ENCODE measurements at places on chromosomes 3 and 15.

DNA sequence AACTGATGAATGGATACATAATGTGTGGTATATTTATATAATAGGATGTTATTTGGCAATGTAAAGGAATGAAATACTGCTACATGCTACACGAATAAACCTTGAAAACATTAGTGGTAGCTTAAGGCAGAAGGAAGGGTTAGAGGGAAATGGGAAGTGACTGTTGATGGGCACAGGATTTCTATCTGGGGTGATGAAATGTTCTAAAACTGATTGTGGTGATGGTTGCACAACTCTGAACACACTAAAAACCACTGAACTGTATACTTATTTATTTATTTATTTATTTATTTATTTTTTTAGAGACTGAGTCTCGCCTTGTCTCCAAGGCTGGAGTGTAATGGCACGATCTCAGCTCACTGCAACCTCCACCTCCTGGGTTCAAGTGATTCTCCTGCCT lies 24.8 kb upstream of the SHISA5 start:
- DNase-seq, result no peak

GRCh38 chr3:193870376-193871219 lies 265.4 kb upstream of the HES1 start:
- no peak for DNase-seq

GRCh38 chr15:38709196-38709595 lies 144.6 kb upstream of the RASGRP1 start:
- no peak for DNase-seq

GRCh38 chr15:78061963-78062427 lies 15.5 kb downstream of the TBC1D2B start:
- peak; percentile 56 for DNase-seq

GRCh38 chr15:63978511-63979261 lies 67.6 kb downstream of the DAPK2 start:
- DNase-seq, result no peak

GRCh38 chr3:184769382-184770170 lies 42.4 kb upstream of the VPS8 start:
- no peak for DNase-seq

DNA sequence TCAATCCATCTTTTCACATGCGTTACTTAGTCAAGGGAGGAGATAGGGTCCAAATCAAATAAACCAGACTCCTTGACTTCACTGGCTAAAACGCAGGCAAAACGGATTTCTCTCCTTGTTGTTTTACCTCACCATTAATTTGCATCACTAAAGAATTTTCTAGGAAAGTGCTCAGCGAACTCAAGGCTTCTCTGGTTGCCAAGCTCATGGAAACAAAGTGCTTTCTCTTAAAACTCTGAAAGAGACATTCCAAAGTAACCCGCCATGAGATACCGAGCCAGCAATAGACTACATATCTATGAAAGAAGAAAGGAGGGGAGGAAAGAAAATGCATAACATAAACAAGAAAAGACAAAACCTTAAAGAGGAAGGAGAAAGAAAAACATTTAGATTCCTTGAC lies 211.7 kb upstream of the WNT5A start:
- no peak for DNase-seq

DNA sequence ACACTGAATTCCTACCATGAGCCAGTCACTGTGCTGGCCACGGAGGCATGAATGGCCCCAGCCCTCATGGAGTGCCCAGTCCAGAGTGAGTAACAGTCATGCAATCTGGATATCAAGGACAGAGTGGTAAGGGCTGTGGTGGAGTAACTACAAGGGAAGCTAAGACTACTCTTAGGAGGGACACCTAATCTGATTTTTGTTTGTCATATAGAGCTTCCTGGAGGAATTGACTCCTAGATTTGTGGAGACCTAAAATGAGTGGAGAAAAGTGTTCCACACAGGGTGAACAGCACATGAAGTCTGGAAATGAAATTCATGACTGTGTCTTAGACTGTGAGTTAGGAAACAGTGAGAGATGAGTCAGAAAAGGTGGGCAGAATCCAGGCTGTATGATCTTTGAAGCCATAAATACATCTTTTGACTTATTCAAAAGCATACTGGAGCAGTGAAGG lies 219.9 kb downstream of the NFKBIZ start:
- no peak for DNase-seq

DNA sequence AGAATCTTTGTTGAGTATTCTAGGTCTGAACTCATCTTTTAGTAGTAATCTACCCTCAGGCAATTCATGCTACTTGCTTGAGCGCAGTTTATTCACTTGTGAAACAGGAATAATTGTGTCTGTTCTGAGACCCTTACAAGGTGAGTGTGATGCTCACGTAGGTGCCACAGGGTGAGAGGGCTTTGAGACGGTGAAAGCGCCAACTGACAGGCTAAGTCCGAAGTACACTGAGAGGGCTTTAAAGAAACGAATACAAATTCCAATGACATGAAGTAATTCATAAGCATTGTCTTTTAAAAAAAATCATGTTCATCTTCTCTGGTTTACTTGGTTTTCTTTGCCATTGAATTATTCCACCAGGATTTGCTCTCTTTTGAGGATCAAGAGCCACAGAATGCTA lies 393.7 kb upstream of the RGMA start:
- DNase-seq, result no peak

DNA sequence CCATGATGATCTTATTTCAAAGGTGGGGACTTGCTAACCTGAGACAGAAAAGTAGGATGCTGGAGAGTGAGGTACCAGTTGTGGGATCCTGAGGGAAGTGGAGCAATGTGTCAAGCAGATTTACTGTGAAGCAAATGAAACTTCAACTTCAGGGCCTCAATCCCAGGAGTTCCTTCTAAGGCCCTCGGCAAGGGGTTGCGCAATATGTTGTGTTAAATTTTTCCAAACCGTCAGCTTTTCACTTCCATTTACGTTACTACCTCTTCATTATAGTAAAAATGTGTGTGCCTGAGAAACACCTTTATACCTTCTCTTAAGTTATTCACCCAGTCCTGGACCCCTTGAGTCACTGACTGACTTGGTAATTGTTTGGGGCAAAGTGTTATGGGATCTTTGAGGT lies 42.5 kb upstream of the KCNH8 start:
- no peak for DNase-seq

DNA sequence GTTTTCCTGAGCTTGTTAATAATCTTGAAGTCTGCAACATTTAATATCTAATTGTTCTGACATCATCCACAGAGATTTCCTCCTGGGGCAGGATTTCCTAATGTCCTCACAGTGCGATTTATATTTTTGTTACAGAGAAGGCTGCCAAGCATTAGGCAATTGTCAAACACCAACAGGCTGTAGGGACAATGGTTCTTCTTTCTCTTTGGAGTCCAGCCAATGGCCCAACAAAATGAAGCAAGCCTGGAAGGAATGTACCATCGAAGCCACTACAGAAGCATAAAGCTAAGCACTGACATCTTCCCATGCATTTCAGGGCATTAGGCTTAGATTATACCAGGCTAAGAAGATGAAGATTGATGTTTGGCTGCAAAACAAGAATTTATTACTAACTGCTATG lies 173.0 kb upstream of the FRMD4B start:
- no peak for DNase-seq

DNA sequence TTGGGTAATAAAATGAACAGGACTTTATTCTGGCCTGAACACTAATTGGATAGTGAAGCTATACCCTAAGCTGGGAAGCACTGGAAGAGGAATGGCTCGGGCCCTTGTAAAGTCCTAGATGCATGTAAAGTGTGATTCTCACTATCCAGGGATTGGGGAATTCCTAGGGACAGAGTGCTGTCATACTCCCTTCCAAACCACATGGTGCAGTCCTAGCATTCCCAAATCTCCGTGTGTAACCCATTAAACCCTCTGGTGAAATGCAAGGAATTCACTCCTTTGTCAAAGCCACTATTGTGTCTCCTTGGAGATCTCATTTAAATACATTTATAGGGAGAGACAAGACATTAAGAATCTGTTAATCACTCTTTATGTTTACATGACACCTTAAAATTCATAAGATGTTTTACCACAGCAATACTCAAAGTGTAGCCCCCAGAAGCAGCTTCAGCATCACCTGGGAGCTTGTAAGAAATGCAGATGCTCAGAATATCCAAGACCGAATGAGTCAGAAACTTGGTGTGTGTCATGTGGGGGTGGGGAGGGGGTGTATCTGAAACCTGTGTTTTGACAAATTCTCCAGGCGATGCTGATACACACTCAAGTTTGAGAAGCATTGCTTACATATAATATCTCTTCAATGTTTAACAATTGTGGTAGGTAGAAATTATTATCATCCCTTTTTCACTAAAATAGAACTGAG lies 121.8 kb upstream of the NPHP3 start:
- DNase-seq, result no peak

- DNase-seq, result no peak
Measured at GRCh38 chr3:26652164-26652563, 29.6 kb downstream of the LRRC3B start.

- DNase-seq, result no peak
Measured at GRCh38 chr3:159902546-159903314, 85.9 kb upstream of the IL12A start.

DNA sequence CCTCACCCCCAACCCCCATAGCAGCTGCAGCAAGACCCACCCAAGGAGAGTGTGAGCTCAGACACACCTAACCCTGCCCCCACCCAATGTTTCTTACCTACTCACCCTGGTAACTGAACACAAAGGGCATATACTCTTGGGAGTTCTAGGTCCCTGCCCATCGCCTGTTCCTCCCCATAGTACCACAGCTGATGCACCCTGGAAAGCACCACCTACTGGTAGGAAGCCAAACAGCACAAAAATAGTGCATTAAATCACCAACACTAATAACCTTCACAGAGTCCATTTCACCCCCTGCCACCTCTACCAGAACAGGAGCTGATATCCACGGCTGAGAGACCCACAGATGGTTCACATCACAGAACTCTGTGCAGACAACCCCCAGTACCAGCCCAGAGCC lies 245.2 kb downstream of the EFHB start:
- peak; percentile 7 for DNase-seq

GRCh38 chr3:39144095-39144747 lies 9.2 kb downstream of the CSRNP1 start:
- no peak for DNase-seq

GRCh38 chr3:10437995-10438901 lies 67.1 kb downstream of the ATP2B2 start:
- DNase-seq, result peak; percentile 22

GRCh38 chr15:35958021-35958420 lies 412.1 kb upstream of the DPH6 start:
- DNase-seq, result no peak
